Stimulated activated CD4-positive, alpha-beta T cell treated with anti-CD3 and anti-CD28 coated beads, Interleukin-2, amount 100 ng/mL, for 24 hours (primary cell): ENCODE measurements at places on chromosomes 3 and 15.

DNA sequence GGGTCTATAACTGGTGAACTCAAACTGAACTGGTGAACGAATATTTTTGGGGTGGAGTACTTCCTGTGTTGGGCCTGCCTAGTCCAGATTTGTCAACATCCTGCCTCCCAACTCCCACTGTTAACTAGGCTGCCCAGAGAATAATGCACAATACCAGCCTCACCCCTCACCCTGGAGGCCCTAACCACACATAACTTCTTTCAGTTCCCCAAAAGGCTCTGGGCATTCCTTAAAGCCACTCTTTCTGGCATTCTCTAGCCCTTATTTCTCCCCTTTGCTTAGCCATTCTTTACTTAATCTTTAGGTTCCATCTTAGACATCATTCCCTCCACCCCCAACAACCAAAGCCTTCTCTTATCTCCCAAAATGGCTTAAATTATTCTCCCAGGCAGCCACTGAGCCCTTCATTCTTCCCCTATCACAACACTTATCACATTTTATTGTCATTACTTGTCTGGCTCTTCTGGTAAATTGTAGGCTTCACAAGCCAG, 9.1 kb upstream of the SEC11A start:
- DNase-seq, result no peak

- no peak for DNase-seq
Observed at GRCh38 chr3:11080492-11080891, 73.8 kb upstream of the HRH1 start.

GRCh38 chr3:126130081-126130855, 46.3 kb upstream of the SLC41A3 start:
- no peak for DNase-seq

DNA sequence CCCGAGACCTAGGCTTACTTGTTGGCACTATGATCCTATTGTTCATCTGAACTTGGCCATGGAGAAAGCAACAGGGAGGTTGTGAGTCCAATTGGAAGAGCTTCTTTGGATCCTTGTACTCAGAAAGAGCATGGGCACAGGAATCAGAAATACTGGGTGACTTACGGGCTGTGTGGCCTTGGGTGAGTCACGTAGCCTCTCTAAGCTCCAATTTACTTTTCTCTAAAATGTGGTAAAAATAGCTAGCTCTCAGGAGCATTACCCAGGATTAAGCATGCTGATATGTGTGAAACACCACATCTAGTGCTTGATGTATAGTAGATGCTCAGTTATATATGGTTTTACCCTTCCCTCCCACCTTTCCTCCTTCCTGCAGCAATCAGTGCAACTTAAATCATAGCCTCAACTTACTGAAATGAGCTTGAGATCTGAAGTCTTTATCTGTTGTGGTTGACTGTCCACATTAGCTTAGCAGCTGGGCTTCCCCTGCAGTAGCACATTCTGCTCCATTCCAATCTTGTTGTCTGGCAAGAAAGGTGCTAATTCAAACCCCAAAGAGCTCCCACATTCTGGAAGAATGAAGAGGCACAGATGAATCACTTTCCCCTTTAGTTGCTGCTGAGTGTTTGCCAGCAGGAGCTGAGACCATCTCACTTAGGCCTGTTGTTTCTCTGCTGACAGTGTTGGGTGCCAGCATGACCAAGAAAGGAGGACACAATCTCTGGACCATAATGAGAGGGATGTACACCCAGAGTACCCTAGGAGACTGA, 299.1 kb upstream of the TRIM42 start:
- no peak for DNase-seq

- DNase-seq, result no peak
Observed at GRCh38 chr15:98740295-98740694, 92.0 kb downstream of the IGF1R start.

- no peak for DNase-seq
Observed at GRCh38 chr15:70152070-70152480, 54.4 kb upstream of the TLE3 start.

- DNase-seq, result no peak
Observed at GRCh38 chr15:99324082-99324620, 72.9 kb downstream of the LRRC28 start.
